ENCODE measurements at places on chromosomes 5 and 9.

GRCh38 chr5:129991780-129992179 is 87.5 kb downstream of the CHSY3 start:
- no peak for DNase-seq

DNA sequence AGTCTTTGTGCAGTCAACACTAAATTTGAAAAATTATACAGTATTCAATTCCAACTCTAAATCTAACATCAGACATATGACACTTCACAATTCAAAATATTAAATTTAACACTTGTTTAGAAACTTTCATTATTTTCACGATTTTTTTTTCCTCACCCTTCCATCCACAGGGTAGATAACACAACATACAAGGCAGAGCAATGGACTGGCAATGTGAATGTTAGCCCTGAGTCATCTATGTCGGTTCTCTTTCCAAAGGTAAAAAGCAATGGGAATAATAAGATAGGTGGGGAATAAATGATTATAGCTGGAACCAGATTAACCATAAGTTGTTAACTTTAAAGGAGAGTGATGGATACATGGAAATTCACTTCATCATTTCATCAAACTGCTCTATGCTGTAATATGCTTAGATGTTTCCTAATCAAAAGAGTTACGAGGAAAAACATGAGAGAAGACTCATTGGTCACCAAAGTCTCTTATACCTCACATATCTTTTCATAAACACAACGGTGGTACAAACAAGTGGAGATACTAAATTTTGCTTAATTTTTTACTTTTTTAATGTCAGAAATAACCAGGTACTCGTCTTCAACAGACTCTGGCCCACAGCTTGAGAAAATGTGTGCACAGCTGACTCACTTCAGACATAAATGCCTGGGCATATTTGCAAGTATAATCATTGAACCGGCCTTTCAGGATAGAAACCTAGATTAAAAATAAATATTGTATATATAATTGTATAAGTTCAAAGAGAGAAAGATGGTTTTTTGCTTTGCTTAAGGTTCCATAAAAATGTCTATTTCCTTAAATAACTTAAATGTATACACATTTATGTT is 23.0 kb downstream of the RFX3 start:
- no peak for DNase-seq

GRCh38 chr9:107637421-107638420 is 148.2 kb upstream of the KLF4 start:
- DNase-seq, result no peak

DNA sequence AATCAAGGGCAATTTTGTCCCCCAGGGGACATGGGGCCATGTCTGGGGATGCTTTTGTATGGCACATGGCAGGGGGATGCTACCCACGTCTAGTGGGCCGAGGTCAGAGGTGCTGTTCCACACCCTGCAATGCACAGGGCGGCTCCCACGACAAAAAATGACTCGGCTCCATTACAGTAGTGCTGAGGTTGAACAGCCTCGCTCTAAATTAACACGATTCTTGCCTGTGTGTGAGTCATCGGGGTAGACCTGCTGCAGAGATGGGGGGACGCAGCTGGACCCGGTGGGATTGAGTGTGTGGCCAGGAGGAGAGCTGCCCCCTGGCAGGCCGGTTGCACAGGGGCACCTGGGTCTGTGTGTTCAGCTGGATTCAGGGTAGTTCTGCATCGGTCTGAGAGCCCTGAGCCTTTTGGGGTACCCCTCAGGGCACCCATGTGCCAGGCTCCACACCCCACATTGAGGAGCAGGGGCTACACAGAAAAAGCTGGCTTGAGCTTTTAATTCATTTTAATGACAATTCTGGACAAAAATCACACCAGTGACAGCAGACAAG is 20.0 kb upstream of the COL5A1 start:
- no peak for DNase-seq

- no peak for DNase-seq
Measured at GRCh38 chr5:79568632-79569190, 43.5 kb upstream of the TENT2 start.

GRCh38 chr5:108919591-108920326 is 172.1 kb downstream of the FER start:
- no peak for DNase-seq

DNA sequence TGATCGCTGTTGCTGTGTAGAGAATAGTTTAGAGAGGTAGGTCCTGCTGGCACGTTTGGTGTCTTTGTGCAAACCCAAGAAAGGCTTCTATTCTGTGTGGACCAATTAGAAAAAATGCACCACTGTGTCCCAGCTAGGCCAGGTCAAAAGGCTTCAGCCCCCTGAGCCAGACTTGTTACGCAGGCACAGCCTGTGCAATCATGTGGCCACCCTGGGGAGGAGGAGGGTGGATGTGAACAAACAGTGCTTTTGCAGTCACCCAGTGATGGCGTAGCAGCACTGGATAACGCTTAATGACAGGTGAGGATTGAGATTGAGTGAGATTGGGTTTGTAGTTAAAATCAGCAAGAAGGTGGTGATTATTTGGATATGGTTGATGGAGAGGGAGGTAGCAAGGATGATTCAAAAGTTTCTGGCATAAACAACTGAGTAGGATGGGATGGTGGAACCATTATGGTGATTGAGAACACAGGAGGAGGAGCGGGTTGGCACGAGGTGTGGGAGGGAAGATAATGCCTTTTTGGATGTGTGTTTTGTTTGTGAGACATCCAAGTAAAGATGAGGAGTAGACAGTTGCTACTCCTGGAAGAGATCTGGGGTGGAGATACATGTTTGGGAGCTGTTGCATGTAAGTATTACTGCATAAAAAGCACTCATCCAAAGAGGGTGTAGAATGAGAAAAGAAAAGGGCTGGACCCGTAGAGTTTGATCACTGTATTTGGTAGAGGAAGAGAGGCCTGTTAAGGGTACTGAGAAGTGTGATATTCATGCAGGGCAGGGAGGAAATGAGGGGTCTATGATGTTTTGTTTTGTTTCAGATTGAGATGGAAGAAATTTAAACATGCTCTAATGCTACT is 6.7 kb downstream of the GCNT1 start:
- DNase-seq, result no peak

GRCh38 chr9:93188426-93189368 is 4.8 kb downstream of the WNK2 start:
- no peak for DNase-seq

Data from CD4-positive, alpha-beta T cell treated with Interleukin-6 at 100 ng/mL for 8 hours (primary cell).